ENCODE measurements at places on chromosomes 11 and 22.

GRCh38 chr22:46568102-46568809 is 30.8 kb upstream of the CELSR1 start:
- peak; percentile 37 for DNase-seq

DNA sequence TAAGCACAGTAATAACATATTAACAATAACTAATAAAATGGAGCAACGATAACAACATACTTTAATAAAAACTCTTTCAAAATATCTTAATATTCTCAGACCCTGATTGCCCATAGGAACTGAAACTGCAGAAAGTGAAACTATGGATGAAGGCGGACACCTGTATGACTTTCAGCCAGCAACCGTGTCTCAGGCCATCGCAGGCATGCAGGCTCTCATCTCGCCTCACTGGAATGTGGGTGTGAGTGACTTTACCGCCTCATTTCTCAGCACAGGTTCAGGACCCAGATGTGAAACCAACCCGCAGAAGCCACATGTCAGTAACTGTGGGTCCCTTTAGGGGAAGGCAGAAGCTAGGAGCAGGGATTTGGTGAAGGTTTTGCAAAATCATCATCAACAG is 539.1 kb downstream of the FAM181B start:
- no peak for DNase-seq

- no peak for DNase-seq
Observed at GRCh38 chr11:110433393-110434333, 3.9 kb downstream of the FDX1 start.

DNA sequence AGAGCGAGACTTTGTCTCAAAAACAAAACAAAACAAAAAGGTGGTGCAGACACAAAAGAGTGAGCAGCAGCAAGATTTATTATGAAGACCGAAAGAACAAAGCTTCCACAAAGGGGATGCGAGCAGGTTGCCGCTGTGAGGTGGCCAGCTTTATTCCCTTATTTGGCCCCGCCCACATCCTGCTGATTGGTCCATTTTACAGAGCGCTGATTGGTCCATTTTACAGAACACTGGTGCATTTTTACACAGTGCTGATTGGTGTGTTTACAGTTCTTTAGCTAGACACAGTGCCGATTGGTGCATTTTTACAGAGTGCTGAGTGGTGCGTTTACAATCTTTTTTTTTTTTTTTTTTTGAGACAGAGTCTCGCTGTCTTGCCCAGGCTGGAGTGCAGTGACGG is 77.4 kb downstream of the CECR2 start:
- no peak for DNase-seq

GRCh38 chr11:105236664-105237063 is 97.1 kb upstream of the CARD18 start:
- DNase-seq = no peak

DNA sequence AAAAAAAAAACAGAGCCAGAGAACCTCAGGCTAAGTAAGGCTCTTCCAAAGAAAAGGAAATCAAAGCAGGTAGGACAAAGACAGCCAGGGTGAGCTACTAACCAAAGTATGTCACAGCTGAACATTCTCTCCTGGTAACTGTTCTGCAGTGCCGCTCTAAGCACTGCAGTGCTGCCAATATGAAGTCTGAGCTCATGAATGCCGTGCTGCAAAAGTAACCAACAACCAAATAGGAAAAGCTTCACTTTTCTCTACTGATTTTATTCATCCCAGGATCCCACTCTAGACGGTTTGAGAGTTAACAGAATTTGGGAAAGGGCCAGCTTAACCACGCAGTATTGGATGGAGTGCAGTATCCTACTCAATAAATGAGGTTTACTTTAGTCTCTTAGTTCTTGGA is 3.5 kb downstream of the SIK3 start:
- no peak for DNase-seq

- DNase-seq = peak; percentile 83
Observed at GRCh38 chr22:50529416-50529896, 356 bp downstream of the TYMP start.

DNA sequence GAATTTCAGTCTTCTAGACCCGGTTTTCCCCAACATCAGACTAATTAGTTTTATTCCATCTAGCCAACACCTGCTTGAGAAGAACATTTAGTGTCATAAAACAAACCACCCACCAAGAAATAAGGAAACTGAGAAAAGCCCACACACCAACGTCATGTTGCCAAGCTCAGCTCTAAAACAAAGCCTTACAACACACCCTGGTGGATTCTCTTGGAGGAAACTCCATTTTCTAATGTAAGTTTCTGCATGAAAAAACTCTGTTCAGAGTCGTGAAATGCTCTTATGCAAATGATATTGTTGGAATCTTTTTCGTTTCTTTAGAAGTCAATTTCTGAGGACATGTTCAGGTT is 105.0 kb upstream of the RAG2 start:
- DNase-seq = no peak

GRCh38 chr11:39724404-39724803 is 1735.0 kb downstream of the LRRC4C start:
- no peak for DNase-seq

GRCh38 chr22:29306175-29306834 is at the start of gene GAS2L1:
TSS of gene GAS2L1 (plus strand) at chr22:29306650. CDS start at chr22:29308106, 1,456 bp downstream.
- peak; percentile 92 for DNase-seq

GRCh38 chr22:19879246-19879570 is 24.5 kb upstream of the GNB1L start:
- DNase-seq = peak; percentile 32

- no peak for DNase-seq
Observed at GRCh38 chr22:42561856-42562255, 8.1 kb downstream of the SERHL2 start.

- no peak for DNase-seq
Observed at GRCh38 chr11:102946237-102946636, 9.3 kb downstream of the MMP13 start.

DNA sequence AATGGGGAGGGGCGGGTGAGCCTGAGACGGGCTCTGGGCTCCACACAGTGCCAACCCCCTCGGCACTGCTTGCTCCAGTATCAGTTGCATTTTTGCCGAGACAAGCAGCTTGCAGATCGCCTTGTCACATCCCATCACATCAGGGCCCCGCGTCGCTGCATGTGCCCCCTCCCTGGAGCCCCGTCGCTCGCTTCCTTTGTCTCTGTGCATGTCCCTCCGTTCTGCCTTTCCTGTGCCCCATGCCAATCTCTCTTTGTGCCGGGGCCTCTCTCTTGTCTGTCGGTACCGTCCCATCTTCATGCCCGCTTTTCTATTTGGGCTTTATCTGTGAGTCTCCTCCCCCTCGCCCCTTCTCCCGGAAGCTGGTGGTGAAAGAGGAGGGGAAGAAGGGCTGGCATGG is 202.2 kb downstream of the CEP164 start:
- DNase-seq = no peak

GRCh38 chr11:134763030-134763388 is 351.0 kb upstream of the B3GAT1 start:
- DNase-seq = no peak

DNA sequence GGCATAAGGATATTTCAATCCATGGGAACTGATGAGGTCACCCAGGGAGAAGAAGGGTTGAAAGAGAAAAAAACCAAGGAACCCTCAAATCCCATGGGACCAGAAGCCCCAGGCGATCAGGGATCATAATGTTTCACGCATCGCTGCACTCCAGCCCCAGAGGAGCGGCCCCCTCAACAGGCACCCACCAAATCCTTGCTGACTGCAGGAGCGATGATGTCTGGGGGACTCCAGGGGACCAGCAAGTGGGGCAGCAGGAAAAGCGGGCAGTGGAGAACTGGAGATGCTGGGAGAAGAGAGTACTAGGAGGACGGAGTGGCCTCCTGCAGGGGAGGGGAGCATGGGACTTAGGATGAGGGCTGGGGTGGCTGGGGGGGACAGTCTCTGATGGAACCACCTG is 47.7 kb upstream of the LINC01488 start:
- DNase-seq = no peak

GRCh38 chr11:43690929-43691725 is 10.6 kb downstream of the HSD17B12 start:
- DNase-seq = no peak

DNA sequence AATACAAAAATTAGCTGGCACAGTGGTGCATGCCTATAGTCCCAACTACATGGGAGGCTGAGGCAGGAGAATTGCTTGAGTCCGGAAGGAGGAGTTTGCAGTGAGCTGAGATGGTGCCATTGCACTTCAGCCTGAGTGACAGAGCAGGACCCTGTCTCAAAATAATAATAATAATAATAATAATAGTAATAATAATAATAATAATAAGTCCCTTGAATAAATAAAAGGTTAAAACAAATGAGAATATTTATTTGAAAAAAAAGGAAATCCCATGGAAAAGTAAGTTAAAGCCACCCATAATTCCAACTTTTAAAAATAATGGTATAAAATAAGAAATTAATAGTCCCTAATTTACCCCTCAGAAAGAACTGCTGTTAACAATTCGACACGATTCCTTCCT is 10.0 kb upstream of the NAV2 start:
- DNase-seq = no peak

- DNase-seq = peak; percentile 64
Observed at GRCh38 chr11:2530131-2530854, 85.5 kb downstream of the KCNQ1 start.

DNA sequence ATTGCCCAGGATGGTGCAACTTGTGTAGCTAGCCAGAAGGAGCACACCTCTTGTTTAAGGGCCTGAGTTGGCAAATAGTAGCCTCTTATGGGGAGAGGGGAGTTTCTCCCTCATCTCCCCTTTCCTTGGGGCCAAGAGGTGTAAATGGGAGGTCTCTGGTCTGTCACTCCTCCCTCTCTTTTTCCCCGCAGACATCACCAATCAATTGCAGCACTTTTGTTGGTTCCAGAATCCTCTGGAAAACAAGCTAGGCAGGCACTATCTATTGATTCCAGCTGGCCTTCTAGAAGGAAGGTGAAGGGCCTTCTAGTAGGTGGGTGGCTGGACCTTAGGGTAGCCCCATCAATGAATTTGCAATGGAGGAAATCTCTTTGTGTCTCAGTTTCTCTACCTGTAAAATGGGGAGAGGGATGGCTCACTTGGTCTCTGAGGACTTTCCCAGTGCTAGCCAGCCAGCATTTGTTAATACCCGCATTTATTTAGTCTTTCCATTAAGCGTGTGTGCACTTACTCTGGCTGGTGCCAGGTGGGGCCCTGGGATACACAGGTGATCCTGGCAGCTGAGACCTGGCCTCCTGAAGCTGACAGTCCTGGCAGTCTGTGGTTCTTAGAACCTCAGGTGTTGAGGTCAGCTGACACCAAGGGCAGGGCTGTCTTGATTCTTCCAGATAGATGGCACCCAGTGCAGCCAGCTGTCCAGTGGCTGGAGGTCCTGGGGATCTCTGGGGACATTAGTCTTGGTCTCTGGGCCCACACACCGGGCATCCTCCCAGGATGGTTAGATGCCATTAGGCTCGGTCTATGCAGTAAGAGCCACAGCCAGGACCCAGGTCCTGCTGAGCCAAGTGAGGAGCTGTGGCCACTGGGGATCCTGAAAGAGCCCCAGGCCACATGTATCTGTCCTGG is 51.7 kb downstream of the TSPAN18 start:
- no peak for DNase-seq

DNA sequence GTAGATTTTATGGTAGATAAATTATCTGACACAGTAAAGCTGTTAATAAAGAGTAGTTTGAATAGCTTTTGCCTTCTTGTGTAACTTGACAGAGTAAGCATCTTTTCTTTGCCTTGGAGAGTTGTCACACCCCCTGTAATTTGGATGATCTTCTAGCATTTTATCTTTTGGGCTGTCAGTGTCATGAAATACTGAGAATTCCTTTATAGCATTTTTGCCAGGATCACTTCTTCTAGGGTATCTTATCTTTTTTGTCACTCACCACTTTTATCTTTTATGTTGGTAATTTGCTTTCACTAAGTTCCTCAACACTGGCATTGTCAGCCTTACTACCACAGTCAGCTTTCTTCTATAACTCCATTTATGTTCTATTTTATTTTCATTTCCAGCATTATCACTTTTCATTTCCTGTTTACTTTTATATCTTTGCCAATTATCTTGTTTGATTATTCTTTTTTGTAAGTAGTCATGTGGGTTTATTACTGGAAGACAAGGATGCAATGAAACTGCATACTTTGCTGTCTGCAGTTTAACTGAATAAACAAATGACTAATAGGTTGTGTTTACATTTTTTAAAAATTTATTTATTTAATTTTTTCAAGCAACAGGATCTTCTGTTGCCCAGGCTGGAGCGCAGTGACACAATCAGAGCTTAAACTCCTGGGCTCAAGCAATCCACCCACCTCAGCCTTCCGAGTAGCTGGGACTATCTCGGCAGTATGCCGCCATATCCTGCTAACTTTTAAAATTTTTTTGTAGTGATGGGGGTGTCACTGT is 28.1 kb upstream of the ACAT1 start:
- DNase-seq = no peak

- DNase-seq = no peak
Observed at GRCh38 chr11:92841719-92842118, 127.7 kb upstream of the MTNR1B start.

DNA sequence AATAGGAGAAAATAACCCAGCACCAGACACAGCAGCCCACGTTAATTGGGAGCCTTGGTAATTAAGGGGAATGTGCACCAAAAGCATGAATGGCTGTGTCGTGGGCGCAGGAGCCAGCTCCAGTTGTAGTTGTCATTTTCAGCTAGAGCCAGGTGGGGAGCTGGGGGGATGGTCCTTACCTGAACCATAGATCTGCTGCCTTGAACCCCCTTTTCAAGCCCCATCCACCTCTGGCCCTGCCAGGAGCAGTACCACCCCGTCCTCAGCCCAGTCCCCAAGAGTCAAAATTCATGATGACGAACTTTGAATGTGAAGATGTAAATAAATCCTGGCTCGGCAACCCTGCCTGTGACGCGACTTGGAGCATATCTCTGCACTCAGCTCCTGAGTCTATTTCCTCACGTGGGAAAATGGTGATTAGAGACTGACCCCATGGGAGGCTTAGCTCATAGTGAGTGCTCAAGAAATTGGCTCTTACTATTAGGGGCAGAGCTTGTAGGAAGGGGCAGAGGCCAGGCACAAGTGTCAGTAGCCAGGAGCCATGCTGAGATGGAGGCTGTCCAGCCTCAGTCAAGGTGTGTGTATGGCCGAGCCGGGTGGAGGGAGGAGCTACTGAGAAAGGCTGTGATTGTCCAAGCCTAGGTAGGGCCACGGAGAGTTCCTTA is 794 bp upstream of the FXYD6 start:
- DNase-seq = no peak

GRCh38 chr11:16777613-16777975 is 39.1 kb downstream of the C11orf58 start:
- no peak for DNase-seq

Data from Right ventricle myocardium inferior (tissue), 1 donor.